ENCODE measurements at places on chromosomes 11 and 22.

DNA sequence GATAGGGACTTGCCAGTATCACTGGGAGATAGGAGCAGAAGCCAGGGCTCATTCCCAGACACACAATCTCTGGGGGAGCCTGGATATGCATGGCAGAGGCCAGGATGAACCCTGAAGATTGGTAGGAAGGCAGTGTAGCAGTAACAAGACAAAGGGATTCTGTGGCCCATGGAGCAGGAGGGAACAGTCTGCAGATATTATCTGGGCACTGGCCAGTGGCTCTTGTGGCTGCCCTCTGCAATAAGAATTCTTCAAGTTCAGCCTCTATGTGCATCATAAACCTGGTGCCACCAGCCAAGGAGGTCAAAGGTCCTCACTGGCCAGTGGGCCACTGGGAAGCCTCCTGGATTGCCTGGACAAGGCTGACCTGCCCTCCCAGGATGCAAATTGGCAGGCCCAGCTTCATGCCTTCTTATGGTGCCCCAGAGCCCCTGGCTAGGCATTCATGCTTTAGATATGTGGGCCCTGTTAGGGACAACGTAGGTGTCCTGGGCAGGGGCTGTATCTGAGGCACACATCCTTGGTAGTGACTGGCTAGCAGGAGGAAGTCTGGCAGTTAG is 29.2 kb downstream of the KCNQ1OT1 start:
- no peak for DNase-seq

GRCh38 chr11:85582111-85582510 is 45.0 kb downstream of the DLG2 start:
- no peak for DNase-seq

GRCh38 chr22:30821863-30822215 is 127.2 kb downstream of the OSBP2 start:
- DNase-seq, result no peak

GRCh38 chr11:104098555-104098954 is 62.1 kb downstream of the DDI1 start:
- no peak for DNase-seq
